CD4-positive, alpha-beta T cell treated with Interleukin-4 for 4 hours (primary cell): ENCODE measurements at places on chromosomes 5 and 9.
A peak's percentile ranks its signal among the peaks of the same experiment; 100 is the strongest.

DNA sequence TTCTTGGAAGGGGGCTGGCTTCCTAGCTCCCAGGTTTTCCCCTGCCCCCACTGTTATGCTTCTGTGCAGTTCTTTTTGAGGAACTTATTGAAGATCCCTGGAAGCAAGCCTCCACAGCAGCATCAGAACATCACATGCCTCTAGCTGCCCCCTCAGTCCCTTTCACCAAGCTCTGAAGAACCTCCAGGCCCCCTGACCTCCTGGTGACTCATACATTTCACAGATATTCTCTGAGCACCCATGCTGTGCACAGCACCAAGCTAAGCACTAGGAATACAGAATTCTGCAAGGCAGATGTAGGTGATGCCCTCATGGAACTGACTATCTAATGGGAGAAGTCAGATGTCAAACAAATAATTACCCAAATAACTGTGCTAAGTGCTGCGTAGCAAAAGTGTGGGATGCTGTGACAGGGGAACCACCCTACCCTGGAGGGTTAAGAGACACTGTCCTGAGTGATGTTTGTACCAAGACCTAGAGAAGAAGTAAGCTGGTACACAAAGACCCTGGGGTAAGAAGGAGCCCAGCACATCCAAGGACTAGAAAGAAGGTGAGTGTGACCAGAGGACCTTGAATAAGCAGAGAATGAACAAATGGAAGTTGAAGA, 213.7 kb upstream of the NR4A3 start:
- DNase-seq, result no peak

GRCh38 chr5:77635067-77635916, 3.2 kb downstream of the OTP start:
- DNase-seq, result no peak

DNA sequence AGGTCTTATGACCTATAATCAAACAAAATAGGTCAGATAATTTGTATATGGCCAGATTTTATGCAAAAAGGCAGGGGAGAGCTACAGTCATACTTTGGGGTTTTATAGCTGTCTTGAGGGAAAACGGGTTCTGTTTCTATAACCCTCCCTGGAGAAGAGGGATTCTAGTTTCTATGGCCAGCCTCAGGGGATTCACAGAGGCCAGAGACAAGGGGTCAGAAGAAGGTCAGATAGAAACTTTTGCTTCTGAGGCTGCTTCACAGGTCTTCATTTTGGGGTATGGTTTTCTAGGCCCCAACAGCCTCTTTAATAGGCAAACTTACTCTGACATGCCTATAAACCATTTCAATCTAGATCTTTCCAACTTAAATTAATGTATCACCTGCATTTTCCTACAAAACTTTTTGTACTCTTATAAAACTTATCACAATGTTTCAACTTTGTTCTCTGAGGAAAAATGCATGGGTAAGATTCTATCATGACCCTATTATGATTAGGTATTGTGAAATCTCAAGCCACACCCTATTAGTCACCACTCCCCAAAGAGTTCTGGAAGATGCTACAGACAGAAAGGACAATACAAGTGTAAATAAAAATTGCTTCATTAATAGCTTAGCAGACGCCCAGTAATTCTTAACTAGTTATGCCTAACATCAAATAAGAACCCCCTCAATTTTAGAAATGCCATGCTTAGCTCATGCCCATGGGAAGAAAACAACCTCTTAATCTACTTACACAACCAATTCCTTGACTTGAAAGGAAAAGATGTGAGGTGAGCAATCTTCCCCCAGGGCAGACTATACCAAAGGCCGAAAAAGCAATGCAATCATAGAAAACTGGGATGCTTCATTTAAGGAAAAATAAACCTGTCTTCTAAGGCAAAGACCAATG, 396.6 kb downstream of the TLR4 start:
- DNase-seq, result no peak

- DNase-seq, result no peak
These were observed 33.3 kb upstream of the DAPK1 start for GRCh38 chr9:87464110-87464991.

- peak; percentile 42 for DNase-seq
These were observed 316.3 kb downstream of the MCTP1 start for GRCh38 chr5:94968507-94969095.

DNA sequence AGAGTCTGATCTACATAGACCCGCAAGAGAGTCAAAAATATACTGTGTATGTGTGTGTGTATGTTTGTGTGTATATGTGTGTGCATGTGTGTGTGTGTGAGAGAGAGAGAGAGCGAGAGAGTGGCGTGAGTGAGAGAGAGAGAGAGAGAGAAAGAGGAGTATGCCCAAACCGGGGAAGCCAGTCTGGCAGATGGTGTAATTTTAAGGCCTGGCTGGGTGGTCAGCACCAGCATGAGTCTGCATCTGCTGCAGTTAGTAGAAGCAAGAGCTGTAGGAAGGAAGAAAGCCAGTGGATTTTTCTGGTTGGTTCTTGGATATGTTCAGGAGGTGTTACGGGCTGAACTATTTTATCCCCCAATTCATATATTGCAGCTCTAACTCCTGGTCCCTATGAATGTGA, 75.2 kb downstream of the ACTBL2 start:
- DNase-seq, result no peak

DNA sequence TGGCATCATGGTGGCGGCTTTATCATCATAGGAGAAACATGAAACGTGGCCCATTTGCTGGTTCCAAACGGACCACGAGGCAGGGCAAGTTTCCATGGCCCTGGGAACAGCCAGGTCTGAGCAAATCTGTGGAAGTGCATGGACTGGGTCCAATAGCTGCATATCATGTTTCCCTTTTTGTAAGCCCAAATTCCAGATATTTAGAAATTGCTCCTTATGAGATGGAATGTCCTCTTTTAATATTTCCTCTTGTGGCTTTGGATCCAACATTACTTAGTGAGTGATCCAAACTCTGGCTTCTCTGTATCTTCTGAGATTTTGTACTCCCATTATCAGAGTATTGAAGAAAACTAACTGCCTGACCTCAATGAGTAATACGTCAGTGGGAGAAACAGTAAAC, 79.8 kb upstream of the FBXL7 start:
- no peak for DNase-seq

GRCh38 chr9:9919174-9919775, 693.5 kb downstream of the PTPRD start:
- DNase-seq, result no peak

DNA sequence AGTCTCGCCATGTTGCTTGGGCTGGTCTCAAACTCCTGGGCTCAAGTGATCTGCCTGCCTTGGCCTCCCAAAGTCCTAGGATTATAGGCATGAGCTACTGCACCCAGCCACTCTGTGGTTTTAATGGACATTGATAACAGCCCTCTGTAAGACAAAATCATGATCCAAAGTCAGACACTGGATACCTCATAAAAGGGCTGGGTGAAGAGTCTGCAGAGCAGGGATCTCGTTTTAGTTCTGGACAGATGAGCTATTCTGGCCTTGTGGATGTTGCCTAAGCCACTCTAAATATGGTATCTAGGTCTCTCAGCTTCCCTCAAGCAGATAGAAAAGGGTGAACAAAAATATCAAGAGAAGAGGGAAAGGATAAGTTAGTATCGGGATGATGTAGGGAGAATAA, 133.4 kb upstream of the OSMR start:
- no peak for DNase-seq

DNA sequence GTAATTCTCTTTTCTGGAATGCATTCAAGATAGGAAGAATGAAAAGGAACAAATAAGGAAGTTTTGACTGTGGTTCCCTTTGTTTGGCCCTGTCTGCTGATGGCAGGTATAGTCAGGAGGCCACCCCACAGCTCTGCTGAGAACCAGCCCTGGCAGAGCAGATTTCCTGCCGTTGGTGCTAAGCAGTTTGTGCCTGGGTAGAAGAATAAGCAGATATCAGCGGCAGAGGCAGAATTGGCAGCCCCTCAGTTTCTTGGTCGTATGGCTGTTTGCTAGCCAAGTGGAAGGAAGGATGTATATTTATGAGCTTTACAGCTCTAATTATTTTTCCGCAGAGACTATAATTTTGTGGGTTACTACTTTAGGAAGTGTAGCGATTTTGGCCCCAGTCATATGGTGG, 310.2 kb upstream of the RFX3 start:
- no peak for DNase-seq

DNA sequence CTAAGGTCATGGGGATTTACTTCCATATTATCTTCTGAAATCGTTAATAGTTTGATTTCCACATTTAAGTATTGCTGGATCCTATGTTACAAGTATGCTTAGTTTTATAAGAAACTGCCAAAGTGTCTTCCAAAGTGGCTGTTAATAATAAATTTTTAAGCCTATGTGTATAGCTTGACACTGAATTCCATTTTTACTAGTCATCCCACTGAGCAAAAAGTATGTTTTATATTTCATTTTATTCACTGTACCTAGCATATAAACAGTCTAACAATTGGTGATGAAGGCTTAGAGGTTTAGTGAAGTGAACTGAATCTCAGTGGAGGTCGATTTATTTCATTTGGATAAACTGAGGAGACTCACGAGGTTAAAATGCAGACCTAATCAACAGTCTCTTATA, 174.6 kb downstream of the ADAMTS6 start:
- DNase-seq, result no peak

DNA sequence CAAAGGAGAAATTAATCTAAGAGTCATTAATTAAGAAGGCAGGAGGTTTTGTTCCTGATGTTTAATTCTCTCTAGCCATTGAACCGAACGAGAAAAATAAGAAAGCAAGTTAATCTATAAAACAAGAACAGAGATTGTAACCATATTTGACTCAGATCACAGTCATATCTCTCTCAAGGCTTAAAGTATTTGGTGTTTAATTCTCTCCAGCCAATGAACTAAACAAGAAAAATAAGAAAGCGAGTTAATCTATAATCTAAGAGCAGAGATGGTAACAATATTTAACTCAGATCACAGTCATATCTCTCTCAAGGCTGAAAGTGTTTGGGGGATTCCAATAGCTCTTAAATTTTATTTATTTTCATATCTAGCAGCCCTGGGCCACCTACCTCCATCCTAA, 74.4 kb upstream of the SHISAL2B start:
- no peak for DNase-seq

- no peak for DNase-seq
These were observed 11.9 kb downstream of the TRIO start for GRCh38 chr5:14155075-14155474.

GRCh38 chr9:129334105-129334935, 156.3 kb upstream of the IER5L start:
- no peak for DNase-seq

DNA sequence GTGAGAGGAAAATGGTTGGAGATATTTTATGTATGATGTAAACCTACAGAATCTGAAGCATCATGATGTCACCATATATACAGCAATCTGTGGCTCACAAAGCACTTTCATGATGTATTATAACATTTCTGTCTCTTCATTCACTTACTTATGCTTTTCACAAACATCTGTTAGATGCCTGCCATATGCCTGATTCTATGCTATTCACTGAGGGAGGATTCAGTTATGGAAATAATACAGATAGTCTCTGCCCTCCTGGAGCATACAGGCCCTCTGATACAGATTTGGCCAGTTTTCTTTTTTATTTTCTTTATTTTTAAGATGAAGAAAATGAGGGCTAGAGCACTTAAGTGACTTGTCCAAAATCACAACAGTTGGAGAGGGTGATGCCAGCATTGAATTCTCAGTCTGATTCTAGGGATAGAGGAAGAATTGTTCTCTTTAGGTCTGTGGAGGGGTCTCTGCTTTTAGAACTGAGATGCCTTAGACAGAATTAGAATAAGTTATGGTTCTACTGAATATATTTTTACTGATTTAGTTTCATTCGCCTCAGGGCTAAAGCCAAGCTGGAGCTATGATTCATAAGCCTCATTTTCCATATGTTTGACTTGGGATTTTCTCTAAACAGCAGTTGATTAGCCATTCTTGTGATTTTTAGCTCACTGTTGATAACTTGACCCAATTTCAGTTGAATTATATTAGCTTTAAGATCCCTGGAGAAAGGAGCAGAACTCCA, 636.4 kb downstream of the PRELID2 start:
- no peak for DNase-seq

DNA sequence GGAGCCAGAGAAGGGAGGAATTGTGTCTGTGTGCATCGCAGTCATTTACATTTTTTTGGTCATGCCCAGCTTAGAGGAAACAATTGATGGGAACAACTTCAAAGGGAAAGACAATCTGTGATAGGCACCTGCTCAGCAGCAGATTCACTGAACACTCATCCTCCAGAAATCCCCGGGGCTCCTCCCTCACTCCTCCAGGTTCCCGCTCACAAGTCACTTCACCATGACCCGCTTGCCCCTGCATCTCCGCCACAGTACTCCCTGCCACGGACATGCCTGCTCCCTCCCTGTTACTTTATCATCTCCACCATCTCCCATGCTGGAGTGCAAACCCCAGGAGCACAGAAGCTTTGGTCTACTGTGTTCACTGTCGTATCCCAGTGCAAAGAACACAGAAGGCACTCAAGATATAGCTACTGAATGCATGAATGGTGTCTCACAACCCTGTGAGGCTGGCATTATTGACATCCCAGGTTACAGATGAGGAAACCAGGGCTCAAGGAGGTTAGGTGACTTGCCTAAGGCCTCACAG, 16.2 kb downstream of the LHX6 start:
- no peak for DNase-seq

DNA sequence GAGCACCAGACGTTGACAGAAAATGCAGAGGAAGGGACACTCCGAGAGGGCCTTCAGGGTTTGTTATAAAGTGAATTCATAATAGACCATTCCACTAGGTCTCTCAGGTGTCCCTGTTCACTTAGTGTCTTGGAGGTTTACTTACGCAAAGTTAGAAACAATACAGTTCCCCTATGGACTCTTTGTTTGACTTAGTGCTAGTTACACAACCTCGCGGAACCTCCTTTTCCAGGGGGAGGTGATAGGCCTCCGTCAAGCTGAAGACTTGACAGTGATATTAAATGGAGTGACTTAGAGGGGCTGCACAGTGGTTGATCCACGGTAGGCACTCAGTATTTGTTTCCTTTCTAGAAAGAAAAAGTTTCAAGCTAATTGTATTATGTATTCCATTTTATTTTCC, 1.3 kb downstream of the CCT5 start:
- DNase-seq, result no peak

- no peak for DNase-seq
These were observed 15.6 kb upstream of the DMXL1 start for GRCh38 chr5:119055294-119055693.

- DNase-seq, result peak; percentile 77
These were observed 52.1 kb downstream of the IL31RA start for GRCh38 chr5:55903121-55903701.

GRCh38 chr5:60611099-60611740, 88.7 kb downstream of the DEPDC1B start:
- DNase-seq, result no peak

- peak; percentile 68 for DNase-seq
These were observed 2.0 kb downstream of the BRD3 start for GRCh38 chr9:134065612-134066419.
